Stimulated activated CD8-positive, alpha-beta memory T cell treated with anti-CD3 and anti-CD28 coated beads, Interleukin-4, amount 100 ng/mL, for 1 hour (primary cell): ENCODE measurements at places on chromosomes 16 and 17.

- no peak for DNase-seq
Observed at GRCh38 chr16:85057948-85058347, 30.4 kb downstream of the KIAA0513 start.

DNA sequence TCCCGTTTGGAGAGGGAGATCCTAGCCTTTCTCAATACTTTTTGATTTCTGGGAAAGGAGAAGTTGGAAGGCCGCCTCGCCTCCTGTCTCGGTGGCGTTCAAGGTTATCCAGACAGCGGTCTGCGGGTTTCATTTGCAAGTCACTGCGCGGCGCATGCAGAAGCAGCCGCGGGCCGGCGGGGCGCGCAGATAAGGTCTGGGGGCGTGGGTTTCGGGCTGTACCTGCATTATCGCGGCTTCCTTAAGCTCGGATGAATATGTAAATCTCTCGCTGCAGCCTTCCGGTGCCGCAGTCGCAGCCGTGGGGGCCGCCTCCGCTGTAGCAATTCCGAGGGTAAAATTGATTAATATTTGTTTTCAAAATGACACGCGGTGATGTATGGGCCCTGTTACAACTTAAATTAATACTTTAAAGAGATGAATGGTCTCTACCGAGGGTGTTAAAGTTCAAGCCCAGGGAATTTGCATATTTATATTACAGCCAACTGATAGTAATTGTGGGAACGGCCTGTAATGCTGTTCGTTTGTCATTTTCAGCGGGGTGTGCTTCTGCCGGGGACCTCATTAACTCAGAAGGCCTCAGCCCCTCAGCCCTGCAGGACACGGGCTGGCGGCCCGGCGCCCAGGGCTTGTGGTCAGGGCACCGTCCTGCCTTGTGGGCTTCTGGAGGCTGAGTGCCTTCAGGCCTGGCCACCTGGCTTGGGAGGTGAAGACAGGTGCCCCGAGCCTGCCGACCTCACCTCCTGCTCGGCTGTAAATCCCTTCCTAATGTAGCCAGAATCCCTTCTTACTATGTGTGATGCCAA is 99.4 kb downstream of the CYLD start:
- DNase-seq = no peak

- DNase-seq = no peak
Observed at GRCh38 chr17:6753546-6753945, 2.3 kb upstream of the XAF1 start.

- DNase-seq = no peak
Observed at GRCh38 chr17:73028299-73028755, 64.2 kb downstream of the SLC39A11 start.

GRCh38 chr16:66701026-66701425 is 4.5 kb upstream of the CMTM4 start:
- DNase-seq = no peak

DNA sequence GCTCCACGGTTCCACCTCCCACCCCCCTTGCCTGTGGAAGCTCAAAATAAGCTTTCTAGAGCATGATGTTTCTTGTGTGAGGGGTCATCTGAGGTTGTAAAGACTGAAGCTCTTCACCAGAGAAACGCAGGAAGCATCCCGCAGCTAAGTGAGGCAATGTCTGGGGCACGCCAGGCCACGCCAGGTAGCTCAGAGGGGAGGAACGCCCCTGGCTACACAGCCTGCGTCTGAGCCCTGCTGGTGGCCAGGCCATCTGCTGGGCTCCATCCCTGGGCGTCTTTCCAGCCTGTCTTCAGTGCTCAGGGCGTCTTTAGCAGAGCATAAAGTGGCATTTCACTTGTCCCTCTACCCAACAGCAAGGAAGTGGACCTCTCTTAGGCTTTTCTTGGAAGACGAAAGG is 15.2 kb downstream of the SOCS3 start:
- no peak for DNase-seq

- DNase-seq = no peak
Observed at GRCh38 chr16:12757546-12757945, 46.1 kb downstream of the CPPED1 start.

GRCh38 chr16:19708296-19709205 is 9.5 kb downstream of the KNOP1 start:
- no peak for DNase-seq

DNA sequence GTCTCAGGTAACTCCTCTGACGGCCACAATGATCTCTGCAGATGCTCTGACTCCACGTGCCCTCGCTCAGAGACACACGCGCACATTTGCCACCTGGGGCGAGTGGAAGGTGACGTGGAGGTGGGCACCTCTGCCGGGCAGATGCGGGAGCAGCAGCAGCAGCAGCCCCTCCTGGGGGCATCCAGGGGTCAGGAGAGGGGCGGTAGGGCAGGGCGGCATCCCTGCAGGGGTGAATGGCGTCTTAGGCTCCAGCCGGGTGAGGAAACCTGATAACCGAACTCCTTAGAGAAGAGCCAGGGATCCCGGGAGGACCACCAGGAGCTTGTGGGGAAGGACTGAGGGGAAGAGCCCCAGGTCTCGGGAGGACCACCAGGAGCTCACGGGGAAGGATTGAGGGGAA is 34.6 kb upstream of the CDH15 start:
- no peak for DNase-seq

DNA sequence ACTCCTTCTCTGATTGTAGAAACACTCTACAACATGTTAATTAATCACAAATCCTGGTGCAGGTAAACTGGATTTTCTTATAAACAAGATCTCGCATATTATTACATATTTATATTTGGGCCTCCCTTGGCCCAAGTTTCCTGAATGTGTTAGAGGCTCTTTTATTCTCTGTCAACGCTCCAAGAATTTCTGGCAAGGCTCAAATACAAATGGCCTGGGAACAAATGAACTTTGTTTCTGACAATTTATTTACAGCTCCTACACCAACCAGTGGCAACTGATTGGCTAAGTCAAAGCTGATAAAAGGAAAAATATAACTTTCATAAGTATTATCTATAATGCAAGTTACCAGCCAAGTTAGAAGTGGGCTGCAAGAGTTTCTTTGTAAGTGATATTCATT is 64.9 kb upstream of the CORO6 start:
- DNase-seq = no peak

DNA sequence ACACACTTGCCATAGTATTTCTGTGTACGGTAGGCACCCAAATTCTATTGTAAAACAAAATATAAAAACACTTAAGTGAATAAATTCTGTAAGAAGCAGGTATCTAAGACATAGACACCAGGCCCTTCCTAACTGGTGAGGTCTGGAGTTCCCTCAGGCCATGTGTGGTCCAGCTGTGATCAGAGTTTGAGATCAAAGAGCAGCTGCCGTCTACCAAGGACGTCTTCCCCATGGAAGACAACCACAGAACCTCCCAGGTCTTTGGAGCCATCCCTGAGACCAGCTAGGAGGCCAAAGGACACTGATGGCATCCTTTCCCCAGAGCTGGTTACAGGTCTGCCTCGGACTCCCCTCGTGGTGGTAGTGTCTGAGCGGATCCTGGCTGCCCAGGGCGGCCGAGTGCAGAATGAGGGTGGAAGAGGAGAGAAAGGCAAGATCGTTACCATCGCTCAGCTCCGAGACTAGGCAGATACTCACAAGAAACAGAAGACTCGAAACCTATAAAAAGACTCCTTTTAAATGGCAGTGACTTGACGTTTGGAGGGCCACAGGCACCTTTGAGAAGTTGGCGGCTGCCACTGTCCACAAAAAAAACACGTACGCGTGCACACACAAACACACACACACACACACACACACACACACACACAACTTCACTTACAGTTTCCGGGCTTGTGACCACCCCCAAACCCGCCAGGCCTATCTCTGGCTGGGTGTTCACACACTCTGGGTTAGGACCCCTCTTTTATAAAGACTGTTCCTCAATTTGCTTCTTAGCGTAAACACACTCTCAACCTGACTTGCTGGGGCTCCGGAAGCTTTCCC is 7.5 kb downstream of the TIMP2 start:
- DNase-seq = no peak
